Stimulated activated CD4-positive, alpha-beta T cell treated with anti-CD3 and anti-CD28 coated beads, Interleukin-15, amount 100 ng/mL, for 1 hour (primary cell): ENCODE measurements at places on chromosomes 1 and 21.

DNA sequence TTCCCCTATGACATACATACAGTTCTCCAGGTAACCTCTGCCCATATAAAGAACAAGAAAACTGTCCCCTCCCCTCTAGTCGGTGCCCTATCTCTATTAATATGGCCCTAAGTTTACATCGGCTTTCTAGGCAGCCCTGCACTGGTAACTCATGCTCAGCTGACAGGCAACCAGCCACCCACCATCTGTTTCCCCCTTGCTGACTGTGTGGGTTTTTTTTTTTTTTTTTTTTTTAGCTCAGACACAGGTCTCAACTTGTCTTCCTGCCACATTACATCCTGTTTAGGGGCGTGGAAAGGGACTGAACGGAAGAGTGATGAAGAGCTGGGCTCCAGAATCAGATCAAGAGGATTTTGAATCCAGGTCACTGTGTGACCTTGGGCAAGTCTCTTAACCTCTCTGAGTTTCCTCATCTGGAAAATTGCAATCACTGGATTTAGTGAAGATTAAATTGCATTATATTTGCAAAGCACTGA lies 14.0 kb downstream of the LAPTM5 start:
- DNase-seq, result no peak

GRCh38 chr1:61157468-61157987 lies 75.2 kb downstream of the NFIA start:
- DNase-seq, result no peak

DNA sequence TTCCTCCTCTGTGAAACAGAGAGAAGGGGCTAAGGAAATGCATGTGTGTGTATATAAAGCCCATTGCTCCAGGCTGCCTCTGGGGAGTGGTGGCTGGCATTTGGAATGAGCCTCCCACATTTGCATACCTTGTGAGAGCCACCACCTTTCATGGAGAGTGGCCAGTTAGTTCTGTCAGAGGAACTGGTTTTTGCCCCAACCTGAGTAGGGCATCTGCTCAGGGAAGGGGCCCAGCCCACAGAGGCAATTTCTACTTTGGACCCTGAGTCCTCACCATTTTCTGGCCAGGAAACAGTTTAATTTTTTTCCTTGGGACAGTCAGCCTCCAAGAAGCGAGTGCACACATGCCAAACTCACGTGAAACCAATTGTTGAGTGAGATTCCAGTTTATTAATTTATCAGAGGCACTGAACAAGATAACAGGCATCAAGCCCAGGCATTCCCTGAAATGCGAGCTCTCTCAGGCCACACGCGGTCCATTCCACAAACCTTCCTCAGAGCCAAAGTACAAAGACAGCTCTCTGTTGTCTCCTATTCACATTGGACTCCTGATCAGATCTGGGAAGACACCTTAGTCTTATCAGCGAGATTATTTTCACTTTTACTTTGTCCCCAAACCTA lies 1.0 kb upstream of the SLC6A9 start:
- DNase-seq, result no peak

DNA sequence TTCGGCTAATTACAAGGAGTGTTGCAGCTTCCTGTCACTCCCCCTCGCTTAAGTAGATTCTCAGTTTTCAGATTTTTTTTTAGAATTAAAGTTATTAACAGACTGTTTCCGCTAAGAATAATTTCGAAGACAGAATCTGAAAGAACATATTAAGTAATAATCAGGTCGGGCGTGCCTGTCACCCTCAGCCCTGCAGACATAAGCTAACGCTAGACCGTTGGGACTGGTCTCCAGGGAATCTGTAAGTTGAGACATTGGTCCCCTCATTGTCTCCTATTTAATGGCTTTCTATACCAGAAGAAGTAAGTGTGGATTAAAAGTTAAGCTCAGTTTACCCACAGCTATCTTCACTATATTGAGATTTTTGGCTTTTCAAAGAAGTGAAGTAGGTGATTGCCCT lies 14.5 kb downstream of the NMNAT1 start:
- DNase-seq, result no peak

DNA sequence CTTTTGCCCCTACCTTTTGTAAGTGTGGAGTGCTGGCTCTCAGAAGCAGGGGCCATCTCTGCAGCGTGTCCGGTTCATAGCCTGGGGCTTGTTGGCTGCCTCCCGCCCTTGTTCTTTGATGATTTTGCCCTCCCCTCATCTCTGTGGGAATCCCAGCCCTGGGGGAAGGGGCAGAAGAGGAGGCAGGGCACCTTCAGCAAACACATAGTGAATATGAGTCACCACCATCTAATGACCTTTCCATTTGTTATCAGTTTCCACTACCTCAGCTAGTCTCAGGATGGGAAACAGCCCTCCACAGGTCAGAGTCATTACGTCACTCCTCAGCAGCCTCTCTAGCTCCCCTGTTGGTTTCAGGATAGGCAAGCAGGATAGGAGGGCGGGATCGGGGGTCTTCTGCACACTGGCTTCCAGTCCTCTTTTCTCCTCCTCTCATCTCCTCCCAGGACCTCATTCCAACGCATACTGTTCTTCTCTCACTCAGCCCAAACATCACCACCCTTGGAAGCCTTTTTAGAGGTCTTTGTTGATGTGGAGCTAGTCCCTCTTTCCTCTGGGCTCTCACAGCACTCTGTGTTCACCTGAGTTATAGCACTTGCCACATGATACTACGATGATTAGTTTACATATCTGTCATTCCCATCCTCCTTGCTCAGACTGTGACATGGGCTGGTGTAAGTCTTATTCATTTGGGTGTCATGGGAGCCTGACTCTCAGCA lies 15.8 kb downstream of the GADD45A start:
- DNase-seq, result no peak

- no peak for DNase-seq
Observed at GRCh38 chr1:35807614-35808449, at the start of gene AGO4. Gene AGO4, plus strand, starts transcription at chr1:35808016. Its CDS starts 401 bp downstream, at chr1:35808417.

- no peak for DNase-seq
Observed at GRCh38 chr21:42782723-42783242, 96.6 kb downstream of the WDR4 start.

DNA sequence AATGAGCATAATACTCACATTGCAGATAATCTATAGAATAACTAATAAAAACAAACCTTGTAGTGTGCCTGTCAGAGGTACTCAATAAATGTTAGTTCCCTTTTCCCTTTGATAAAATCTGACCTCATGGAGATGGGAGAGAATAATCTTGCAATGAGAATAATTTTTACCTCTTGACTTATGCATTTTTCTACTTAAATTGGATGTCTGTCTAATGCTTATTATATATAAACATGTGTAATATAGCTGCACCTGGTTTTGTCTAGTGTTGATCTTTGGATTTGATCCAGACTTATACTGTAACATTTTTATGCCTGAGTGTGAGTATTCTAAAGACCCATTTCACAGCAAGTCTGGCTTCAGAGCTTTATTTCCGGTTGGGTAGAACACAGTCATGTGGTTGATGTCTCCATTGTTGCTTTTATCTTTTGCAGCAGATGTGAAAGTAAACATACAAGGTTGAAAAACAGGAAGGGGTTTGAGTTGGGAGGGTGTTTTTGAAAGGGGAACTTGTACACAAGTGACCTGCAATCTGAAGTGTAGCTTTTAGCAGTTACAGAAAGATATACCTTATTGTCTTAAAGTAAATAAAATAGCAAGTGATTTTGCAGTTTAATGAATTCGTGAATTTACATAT lies 12.4 kb downstream of the EPB41 start:
- DNase-seq, result no peak

DNA sequence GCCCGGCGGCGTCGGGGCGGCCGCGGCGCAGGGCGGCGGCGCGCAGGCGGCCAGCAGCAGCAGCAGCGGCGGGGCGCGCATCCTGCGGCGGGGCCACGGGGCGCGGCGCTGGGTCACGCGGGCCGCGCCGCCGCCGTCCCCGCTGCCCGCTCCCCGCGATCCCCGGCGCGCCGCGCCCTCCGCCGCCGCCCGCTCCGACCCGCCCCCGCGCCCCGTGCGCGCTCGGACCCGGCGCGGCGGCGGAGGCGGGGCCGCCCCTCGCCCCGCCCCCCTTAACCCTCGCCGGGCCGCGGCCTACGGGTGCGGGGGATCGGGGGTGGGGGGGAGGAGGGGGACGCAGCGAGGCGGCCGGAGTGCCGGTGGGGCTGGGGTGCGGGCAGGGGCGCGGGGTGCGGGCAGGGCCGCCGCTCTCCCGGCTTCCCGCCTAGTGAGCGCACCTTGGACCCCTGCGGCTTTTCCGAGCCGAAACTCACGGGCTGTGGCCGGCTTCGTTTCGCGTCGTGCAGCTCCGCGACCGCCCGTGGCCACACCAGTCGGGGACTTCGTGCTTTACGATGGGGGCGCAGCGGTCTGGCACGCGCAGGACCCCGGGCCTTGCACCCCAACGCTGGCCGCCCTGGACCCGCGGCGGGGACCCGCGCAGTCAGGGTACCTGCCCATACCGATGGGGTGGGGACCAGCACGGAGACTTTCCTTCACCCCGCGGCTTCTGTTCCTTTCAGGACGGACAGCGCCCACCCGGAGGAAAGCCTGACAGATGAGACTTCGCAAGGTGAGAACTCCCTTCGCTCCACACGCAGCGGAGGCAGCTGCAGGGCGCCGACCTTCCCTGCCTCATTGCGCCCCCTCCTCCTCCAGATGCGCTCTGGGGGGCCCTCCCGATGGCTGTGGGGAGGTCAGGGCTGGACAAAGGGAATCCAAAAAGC lies at the start of gene FNDC10:
FNDC10 (minus strand) TSS at position 201 of the 926 bp plus-strand sequence; CDS start at position 81, 120 bp downstream.
- no peak for DNase-seq

DNA sequence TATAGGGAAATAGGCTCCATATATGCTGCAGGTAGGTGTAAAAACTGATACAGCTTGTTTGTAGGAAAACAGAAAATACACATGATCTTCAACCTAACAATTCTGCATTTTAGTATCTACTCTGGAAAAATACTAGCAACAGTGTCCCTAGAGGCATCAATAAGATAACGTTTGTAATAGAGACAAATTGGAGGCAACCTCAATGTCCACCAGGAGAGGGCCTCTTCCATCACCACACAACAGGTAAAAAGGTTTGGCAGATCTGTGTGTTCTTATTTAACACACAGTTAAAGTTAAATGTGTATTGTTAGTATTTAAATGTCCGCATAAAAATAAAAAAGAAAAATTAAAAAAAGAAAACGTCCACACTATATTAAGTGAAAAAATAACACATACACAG lies 5.4 kb downstream of the EIF2D start:
- DNase-seq, result no peak

DNA sequence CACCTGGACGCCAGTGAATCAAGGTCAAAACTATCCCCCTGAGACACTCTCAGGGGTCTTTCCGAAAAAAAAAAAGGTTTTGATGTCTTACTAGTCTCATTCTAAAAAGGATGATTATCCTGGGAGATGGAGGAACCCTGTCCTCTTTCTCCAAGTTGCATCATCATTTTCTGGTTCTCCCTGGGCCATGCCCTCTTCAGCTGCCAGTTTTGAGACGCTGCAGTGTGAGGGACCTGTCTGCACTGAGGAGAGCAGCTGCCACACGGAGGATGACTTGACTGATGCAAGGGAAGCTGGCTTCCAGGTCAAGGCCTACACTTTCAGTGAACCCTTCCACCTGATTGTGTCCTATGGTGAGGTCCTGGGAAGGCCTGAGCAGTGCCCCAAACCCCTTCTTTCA lies 3.5 kb downstream of the FCRLA start:
- DNase-seq, result no peak

DNA sequence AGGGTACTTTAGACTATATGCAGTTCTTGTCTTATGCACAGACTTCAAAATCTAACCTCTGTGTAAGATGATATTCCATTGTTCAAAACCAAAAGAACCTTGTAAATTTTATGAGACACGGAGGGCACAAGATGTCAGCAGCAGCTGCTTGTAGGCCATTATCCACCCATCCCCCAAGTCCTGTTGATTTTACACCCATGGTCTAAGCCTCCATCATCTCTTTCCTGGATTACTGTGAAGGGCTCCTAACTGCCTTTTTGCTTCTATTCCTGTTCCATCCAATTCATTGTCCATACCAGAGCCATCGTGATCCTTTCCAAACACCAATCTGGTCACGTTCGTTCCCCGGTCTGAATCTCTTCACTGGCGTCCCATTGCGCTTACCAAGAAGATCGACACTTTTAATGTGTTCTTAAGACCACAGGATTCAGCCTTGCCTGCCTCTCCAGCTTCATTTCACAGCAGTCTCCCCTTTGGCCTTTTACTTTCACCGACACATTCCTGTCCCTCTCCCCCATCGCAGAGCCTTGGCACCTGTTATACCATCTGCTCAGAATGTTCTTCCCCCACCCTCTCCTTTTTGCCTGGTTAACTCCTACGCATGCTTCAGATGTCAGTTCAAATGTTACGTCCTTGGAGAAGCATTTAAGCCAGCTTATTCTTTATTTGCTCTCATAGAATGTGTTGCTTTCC lies 107.3 kb upstream of the POU3F1 start:
- no peak for DNase-seq

- no peak for DNase-seq
Observed at GRCh38 chr1:227888404-227889046, 59.2 kb downstream of the WNT9A start.
